ENCODE measurements at places on chromosomes 5 and 9. TPM values are rescaled to one million over a fixed set of nuclear protein-coding genes. Genes with fewer than 3 reads are reported as not detected.

- DNase-seq: no peak
Observed at GRCh38 chr9:38332625-38333024, 59.9 kb upstream of the ALDH1B1 start.

DNA sequence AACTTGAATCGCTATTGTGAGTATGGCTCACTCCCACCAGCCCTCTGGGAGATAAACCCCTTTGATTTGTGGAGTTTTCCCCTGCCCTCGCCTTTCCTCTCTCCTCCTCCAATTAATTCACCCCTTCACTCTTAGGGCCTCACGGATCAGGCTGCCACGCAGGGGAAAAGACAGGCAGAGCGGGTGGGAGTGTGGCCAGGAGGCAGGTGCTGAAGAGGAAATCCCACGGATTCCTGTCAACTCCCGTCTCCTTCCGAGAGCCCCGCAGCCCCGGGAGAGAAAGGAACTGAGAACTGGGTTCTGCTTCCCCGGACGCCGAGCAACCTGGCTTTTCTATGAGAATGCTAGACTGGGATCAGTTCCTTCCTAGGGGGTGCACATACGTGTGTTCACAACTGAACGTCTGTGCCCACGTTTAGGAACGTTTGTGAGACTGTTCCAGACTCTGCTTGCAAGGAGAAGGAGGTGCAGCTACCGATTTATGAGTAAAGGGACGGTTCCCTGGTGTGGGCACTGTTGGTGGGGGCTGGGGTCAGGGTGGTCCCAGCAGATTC is 314.5 kb upstream of the TLE4 start:
- no peak for DNase-seq

GRCh38 chr5:87099291-87099839 is 168.3 kb upstream of the RASA1 start:
- peak; percentile 79 for DNase-seq

- peak; percentile 76 for DNase-seq
Observed at GRCh38 chr9:3863111-3863528, 337.3 kb upstream of the RFX3 start.

ADAMTS19 gene
- total RNA-seq: under 0.01 TPM

TAF1L gene
- total RNA-seq: not detected

FAM221B gene
- not detected for total RNA-seq

IDNK gene
- total RNA-seq: 0.67 TPM

All from mammary epithelial cell (primary cell).